ENCODE measurements at places on chromosomes 3 and 15.

DNA sequence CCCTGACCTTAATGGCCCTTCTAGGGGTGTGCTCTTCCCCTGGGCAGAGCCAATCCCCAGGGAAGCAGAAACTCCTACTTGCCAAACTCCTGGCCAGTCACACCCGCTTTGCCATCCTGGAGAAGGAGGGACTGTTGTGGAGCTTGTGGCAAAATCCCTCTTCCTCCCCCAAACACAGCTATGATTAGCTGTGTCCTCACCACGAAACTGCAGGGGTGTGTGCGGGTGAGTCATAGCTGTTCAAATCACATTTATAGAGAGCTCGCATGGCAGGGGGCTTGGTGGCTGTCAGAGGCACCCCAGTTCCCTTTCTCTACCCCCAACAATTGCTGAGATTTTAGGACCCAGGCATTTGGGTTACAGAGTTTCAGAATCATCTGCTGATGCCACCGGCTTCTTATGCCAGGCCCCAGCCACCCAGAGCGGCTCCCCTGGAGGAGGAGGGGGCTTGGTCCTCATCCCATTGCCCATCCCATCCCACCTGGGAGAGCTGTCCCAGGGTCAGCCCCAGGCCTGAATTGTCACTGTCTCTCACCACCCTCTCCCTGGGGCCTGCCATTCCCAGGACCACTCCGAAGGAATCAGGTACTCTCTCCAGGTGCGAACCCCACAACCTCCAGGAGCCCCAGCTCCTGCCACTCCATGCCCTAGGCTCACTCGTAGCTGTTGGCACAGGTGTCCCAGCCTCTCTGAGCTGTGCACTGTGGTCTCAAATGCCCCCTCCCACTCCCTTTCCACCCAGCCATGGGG is 28.8 kb upstream of the MAGEF1 start:
- no peak for DNase-seq

DNA sequence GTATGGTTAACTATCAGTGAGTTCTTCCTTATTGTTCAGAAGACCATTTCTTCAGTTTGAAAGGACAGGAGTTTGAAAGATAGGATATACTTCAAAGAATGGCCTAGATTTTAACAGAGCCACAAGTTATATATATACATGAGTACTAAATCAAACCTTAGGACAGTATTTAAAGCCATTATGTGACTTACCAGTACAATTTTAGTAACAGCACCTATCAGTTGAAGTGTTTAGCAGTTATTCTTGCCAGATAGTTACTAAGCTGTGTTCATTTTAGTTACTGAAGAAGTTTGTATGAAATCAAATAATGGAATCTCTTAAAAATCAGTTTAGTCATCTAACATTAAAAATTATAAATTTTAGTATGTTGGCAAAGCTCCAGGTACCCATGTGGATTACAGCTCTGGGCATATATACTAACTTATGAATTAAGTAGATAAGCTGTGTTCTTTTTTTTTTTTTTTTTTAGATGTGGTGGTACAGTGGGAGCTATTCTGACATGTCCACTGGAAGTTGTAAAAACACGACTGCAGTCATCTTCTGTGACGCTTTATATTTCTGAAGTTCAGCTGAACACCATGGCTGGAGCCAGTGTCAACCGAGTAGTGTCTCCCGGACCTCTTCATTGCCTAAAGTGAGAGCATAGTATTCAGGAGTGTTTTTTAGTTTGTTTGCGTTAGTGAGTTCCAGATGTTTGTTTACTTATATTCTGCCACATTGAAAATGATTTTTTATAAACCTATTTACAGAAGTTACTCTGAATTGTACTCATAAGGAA is 14.6 kb downstream of the SLC25A36 start:
- DNase-seq = no peak

GRCh38 chr15:65827065-65827464 is 35.0 kb upstream of the DENND4A start:
- DNase-seq = no peak

- DNase-seq = no peak
These were observed 664 bp downstream of the PARP3 start for GRCh38 chr3:51942603-51943450.

GRCh38 chr15:71572452-71573053 is 237.8 kb upstream of the NR2E3 start:
- no peak for DNase-seq

DNA sequence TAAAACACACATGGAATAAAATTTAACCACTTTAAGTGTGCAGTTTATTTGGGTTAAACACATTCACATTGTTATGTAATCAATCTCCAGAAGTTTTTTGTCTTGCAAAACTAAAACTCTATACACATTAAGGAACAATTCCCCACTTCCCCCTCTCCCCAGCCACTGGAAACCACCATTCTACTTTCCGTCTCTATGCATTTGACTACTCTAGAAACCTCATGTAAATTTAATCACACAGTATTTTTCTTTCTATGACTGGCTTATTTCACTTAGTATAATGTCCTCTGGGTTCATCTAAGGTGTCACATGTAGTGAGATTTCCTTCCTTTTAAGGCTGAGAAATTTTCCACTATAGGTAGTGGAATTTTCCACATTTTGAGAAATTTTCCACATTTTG is 568.7 kb upstream of the UBE2E2 start:
- DNase-seq = no peak

GRCh38 chr3:12948371-12948770 is 107.0 kb upstream of the RPL32 start:
- DNase-seq = no peak

- DNase-seq = no peak
These were observed 164.1 kb downstream of the SSR3 start for GRCh38 chr3:156390846-156391245.

DNA sequence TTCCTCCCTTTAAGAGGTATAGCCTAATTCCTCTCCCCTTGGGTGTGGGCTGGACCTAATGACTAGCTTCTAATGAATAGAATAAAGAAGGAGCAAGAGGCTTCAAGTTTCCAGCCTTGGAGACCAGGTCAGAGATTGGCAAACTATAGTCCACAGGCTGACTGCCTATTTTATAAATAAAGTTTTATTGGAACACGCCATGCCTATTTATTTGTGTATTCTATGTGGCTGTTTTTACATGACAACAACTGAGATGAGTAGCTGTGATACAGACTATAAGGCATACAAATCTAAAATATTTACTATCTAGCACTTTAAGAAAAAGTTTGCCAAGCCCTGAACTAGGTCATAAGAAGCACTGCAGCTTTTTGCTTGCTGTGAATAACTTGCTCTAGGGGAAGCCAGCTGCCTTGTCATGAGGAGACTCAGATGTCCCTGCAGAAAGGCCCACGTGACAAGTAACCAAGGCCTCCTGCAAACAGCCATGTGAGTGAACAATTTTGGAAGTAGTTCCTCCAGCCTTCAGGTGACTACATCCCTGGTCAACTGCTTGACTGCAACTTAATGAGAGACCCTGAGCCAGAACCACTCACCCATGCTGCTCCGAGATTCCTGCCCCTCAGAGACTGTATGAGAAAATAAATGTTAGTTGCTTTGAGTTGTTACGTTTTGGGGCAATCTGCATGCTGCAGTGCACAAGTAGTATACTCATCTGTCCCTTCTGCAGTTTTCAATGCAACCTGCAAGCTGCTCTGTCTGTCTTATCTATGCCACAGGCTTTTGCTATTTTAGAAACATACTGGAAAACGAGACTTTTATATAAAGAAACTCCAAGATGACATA is 21.1 kb upstream of the MAP3K13 start:
- no peak for DNase-seq

- DNase-seq = no peak
These were observed 870 bp upstream of the TMEM40 start for GRCh38 chr3:12759693-12760565.

DNA sequence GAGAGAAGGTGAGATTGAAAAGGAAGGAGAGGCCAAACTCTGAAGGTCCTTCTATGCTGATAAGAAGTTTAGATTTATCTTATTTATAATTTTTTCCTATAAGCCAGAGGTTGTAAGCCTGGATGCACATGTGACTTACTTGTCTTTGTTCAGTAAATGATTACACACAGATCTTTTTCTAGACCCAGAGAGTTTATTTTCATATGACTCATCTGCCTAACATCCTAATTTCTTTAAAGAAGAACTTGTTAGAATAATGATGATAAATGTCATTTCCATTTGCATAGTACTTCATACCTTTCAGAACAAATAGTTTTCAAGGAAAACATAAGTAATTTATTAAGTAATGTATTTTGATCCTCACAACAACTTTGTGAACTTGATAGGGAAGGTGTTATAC is 434.8 kb upstream of the DPH6 start:
- DNase-seq = no peak

GRCh38 chr3:87025661-87026645 is 35.0 kb upstream of the VGLL3 start:
- no peak for DNase-seq

DNA sequence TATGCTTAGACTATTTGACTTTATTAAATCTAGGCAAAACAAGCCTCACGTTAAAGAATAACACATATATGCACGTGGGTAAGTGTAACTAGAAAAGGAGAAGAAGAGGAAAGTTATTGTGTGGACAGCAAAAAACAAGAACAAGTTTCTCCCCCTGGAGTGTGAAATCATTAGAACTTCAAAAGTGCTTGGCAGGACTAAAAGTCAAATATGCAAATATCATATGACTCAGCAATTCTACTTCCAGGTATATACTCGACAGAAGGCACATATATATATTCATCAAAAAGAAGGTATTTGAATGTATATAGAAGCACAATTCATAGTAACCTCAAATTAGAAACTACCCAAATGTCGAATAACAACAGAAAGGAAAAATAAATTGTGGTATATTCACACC is 68.9 kb upstream of the STXBP5L start:
- DNase-seq = no peak

GRCh38 chr15:66588971-66589370 is 23.2 kb upstream of the LCTL start:
- no peak for DNase-seq

DNA sequence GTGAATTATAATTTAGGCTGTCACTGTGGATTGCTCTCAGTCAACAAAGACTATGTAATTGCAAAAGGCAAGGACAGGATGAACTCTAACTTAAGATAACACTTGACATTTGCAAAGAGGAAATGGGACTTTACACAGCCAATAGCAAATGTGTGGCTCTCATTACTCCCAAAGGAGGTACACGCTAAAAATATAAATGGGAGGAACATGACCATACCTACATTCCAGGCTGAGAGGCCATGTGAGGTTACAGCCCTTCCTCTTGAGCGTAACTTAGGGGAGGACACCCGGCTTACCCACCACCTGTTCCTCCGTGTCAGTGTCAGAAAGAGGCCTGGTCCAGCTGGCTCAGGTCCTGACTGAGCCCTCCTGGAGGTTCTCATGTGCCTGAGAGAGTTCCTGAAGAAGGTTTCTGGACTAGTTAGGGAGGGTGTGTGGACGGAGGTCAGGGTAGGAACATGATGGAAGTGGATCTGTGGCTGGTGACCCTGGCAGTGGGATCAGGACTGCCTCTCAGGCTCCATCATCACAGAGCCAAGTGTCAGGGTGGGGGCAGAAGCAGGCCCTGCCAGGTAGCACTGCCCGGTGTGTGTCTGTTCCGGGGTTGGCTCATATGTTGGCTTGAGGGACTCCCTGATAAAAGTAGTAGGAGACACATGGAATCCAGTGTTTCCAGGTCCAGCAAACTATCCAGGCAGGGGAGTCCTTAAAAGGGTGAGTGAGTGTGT is 7.9 kb downstream of the POPDC2 start:
- no peak for DNase-seq

- DNase-seq = no peak
These were observed 47.1 kb downstream of the CHD2 start for GRCh38 chr15:92947071-92947730.

DNA sequence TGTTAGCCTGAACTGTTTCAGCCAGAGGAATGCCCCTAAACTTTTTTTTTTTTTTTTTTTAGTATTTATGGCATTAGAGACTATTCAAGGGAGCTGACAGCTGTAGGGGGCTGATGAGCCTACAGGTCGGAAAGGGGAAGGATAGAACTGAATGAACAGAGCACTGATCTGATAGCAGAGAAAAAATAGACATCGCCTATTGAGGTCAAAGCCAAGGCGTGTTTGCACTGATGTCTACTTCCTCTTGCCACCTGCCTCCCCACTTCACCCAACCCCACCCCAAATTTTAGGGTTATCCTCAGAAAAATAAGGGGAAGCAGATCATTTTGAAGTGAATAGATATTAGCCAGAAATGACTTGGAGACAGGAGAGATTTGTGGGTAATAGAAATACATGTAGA is 3.0 kb upstream of the ZMAT3 start:
- no peak for DNase-seq

Data from skin of body (tissue), 3 donors.